ENCODE measurements at places on chromosomes 5 and 9. TPM values are rescaled to one million over a fixed set of nuclear protein-coding genes. Genes with fewer than 3 reads are reported as not detected.

The CHSY3 gene
- total RNA-seq = 6.3 TPM

The BARX1 gene
- total RNA-seq = not detected

The GEMIN5 gene
- 12.2 TPM for total RNA-seq

The PWWP2A gene
- total RNA-seq = 21.3 TPM

The HK3 gene
- total RNA-seq = not detected

The DAPK1 gene
- total RNA-seq = 21.1 TPM

The SVEP1 gene
- 157 TPM for total RNA-seq

The CBY3 gene
- total RNA-seq = not detected

The MLLT3 gene
- 17.5 TPM for total RNA-seq

The PCDHGB6 gene
- 2.6 TPM for total RNA-seq

The PCDHB16 gene
- 1.0 TPM for total RNA-seq

The IFNA7 gene
- total RNA-seq = not detected

The SLC36A2 gene
- total RNA-seq = not detected

The ZNF782 gene
- total RNA-seq = 0.87 TPM

The PDE8B gene
- total RNA-seq = not detected

The SLC23A1 gene
- total RNA-seq = not detected

The ERP44 gene
- total RNA-seq = 16.5 TPM

The SPINK7 gene
- total RNA-seq = not detected

The UIMC1 gene
- 16.9 TPM for total RNA-seq
